ENCODE measurements at places on chromosomes 3 and 15. TPM values are rescaled to one million over a fixed set of nuclear protein-coding genes. Genes with fewer than 3 reads are reported as not detected.

The CTDSPL2 gene
- total RNA-seq = 51.4 TPM

DNA sequence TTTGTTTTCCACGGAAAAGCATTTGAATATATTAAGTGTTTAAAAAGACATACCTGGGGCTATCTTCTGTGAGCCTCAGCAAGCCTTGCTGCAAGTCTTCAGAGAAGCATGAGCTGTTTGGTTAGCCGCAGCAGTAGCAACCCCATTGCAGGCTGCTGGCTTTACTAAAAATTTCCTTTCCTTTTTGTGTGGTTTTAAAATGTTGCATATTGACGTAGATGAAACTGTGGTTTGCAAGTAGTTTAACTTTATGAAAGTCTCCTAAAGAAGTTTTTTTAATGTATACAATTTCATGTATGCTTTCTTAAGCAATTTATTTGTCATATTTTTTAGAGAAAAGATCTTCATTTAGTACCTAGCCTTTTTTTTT lies at the start of gene GPR171:
TSS of gene GPR171 (minus strand) at position 166 of the 370 bp plus-strand sequence. CDS start 3,830 bp downstream, outside the sequence.
- DNase-seq = no peak

- no peak for DNase-seq
These were observed 279.4 kb upstream of the TLE3 start for GRCh38 chr15:70376929-70377691.

- no peak for DNase-seq
These were observed 74.3 kb upstream of the ANKRD34C start for GRCh38 chr15:79208179-79208578.

- no peak for DNase-seq
These were observed 65.8 kb downstream of the PEAK1 start for GRCh38 chr15:77354063-77354462.

DNA sequence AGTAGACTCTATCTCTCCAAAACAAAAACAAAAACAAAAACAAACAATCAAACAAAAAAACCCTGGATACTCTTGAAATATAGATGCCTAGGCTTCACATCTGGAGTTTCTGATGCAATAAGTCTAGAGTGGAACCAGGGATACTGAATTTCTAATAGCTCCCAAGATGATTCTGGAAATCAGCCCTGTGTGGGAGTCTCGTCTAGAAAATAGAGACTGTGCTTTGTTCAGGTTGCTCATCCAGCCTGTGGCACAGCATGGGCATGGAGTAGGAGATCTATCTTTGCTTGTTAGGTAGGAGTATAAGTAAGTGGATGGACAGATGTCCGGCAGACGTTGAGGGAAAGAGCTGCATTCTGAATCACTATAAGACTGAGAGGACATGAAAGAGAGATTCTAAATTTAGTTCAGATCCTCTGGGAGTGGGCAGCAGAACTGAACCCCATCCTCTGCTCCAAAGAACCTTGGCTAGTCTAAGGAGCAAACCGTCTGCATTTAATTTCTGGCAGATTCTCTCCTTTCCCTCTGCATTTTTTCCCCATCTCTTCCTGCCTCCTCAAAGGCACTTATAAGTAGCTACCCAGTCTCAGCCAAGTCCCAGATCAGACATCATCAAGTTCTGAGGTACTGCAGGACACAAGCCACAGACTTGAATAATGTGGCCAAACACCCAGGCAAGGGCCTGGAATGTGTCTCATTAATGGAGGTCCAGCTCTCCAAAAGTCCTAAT lies 92.6 kb upstream of the STRIT1 start:
- no peak for DNase-seq

- DNase-seq = no peak
These were observed 102.8 kb downstream of the IL1RAP start for GRCh38 chr3:190616637-190617036.

DNA sequence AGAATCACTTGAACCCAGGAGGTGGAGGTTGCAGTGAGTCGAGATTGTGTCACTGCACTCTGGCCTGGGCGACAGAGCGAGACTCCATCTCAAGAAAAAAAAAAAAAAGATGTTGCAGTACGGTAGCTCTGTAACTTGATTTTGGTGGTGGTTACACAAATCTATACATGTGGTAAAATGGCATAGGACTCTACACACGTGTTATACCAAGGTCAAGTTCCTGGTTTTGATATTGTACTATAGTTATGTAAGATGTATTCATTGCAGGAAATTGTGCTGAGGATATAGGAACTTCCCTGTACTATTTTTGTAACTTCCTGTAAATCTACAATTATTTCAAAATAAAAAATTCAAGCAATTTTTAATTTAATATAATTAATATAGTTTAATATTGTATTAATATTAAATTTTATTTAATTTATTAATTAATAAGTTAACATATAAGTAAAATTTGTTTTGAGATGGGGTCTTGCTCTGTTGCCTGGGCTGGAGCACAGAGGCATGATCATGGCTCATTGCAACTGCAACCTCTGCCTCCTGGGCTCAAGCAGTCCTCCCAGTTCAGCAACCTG lies 9.9 kb downstream of the MYD88 start:
- no peak for DNase-seq

DNA sequence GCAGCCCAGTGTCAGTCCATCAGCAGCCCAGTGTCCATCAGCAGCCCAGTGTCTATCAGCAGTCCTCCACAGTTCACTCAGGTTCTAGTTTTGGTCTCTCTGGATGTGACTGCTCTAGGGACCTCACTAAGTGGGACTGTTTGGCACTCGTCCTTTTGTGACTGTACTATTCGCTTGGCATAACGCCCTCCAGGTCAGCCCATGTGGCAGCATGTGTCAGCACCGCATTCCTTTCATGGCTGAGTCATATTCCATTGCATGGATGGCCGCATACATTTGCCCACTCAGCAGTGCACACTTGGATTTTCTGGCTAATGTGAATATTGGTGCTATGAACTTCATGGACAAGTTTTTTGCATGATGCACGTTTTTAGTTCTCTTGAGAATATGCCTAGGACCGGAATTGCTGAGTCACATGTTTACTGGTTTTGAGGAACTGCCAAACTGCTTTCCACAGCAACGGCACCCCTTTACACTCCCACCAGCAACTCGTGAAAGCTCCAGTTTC lies 16.4 kb downstream of the CHST13 start:
- DNase-seq = peak; percentile 94

The CDC25A gene
- total RNA-seq = 5.9 TPM
